ENCODE measurements at places on chromosomes 7 and 10.

- no peak for DNase-seq
Observed at GRCh38 chr10:50990568-50991455, 83.5 kb upstream of the PRKG1 start.

DNA sequence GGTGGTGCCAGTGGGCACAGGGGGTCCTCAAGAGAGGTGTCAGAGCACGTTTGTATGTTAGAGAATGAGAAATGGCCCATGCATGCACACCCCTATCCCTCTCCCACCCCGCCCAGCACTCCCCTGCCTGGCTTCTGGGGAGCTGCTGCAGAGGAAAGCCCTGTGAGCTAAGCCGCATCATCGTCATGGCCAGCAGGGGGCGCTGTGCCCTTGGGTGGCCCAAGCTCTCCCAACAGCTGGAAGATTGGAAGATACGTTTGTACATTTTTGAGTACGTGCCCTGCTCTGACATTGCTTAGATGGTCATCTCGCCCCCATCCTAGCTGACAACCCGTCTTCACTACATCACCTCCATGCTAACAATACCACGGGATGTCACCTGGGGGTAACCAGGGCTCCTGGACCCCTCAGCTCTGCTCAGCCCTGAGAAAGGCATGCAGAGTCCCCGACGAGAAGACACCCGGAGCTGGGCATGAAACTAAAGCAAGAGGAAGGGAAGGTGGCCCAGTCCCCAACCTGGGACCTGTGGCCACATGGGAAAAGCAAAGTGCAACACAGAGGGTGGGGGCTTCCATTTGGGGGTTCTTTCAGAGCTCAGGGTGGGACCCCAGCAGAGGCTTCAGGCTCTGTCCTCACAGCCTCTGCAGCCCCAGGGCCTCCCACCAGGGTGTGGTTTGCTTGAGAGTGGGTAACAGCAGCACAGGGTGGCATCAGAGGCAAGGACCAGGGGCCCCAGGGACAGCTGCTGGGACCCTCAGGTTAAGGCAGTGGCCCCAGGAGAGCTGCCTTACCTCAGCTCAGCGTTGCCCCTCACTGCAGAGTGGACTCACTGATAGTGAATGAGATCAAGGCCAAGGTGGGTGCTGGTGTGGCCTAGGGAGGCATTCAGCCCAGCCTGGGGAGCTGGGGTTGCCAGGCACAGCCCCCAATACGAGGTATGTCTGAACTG is 136.6 kb downstream of the PTPN20 start:
- no peak for DNase-seq

DNA sequence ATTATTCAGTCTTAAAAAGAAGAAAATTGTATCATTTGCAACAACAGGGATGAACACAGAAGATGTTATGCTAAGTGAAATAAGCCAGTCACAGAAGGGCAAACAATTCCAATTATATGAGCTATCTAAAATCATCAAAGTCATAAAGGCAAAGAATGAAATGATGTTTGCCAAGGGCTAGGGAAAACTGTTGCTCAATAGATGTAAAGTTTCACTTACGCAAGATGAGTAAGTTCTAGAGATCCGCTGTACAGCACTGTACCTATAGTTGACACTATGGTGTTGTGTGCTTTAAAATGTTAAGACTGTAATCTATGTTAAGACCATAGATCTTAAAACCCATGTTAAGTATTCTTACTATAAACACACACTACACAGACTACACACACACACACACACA is 904.6 kb upstream of the LRRN3 start:
- no peak for DNase-seq

DNA sequence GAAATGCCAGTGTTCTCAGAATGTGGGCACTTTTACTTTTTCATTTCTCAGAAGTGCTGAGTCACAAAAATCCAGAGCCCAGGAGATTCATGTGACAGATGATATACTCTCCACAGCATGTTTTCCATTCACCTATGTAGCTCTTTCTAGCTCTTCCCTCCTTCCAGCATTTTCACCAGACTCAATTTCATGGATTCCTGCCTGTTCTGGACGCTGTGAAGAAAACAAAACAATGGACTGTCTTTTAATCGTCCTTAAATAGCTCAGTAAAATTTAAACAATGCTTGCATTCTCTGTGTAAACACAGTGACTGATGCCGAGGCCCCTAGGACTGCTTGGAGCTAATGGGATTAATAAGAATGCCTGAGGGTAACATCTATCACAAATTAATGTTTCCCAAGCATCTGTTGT is 25.5 kb downstream of the ZNF713 start:
- DNase-seq, result no peak

DNA sequence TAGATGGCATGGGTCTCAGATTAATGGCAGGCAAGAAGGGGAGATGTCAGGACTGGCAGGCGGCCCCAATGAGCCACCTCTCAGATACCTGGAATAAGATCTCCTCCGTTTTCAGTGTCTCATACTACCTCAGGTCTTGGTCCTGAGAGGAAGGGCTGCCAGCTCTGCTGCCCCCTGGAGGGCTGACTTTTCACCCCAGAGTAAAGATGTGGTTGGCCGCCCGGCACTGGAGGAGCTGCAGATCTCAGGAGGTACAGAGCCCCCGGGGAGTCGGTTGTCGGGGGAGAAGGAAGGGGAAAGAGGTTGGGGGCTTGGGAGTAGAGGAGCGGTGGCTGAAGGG is 642 bp upstream of the COL13A1 start:
- DNase-seq, result no peak
